Ovary (tissue), 10 donors: ENCODE measurements at places on chromosomes 6 and 20. TPM values are rescaled to one million over a fixed set of nuclear protein-coding genes. Genes with fewer than 3 reads are reported as not detected.

GRCh38 chr6:16391451-16391912, 153.1 kb downstream of the GMPR start:
- peak overlapping the region; percentile 33 for H3K27ac ChIP-seq
- H3K4me3 ChIP-seq: no peak overlapping the region
- H3K36me3 ChIP-seq: no peaks in the 10 kb centered on the region

DNA sequence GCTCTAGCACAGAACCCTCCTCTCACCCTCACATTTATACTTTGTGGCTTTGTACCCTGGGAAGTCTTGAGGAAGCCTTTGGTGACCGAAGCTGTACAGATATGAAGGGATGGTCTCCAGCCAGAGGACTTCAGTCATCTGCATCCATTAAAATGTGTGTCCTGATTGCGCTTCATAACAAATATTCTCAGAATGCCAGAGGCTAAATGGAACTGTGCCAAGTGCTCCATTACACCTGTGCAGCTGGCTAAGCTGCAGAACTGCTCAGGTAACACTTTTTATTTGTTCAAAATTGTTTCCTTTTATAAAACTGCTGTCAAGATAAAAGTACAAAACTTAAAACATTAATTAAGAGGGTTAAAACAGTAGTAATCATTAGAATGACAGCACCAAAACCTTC, 22.3 kb downstream of the TPBG start:
- no peak overlapping the region for H3K27ac ChIP-seq
- no peak overlapping the region for H3K4me3 ChIP-seq
- no peaks in the 10 kb centered on the region for H3K4me1 ChIP-seq
- DNase-seq: no peak
- H3K27me3 ChIP-seq: no peaks in the 10 kb centered on the region

DNA sequence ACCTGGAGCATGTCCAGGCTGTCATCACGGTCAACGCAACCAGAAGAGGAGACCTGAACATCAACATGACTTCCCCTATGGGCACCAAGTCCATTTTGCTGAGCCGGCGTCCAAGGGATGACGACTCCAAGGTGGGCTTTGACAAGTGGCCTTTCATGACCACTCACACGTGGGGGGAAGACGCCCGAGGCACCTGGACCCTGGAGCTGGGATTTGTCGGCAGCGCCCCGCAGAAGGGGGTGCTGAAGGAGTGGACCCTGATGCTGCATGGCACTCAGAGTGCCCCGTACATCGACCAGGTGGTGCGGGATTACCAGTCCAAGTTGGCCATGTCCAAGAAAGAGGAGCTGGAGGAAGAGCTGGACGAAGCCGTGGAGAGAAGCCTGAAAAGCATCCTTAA, 49.5 kb downstream of the BFSP1 start:
- no peaks in the 10 kb centered on the region for H3K27me3 ChIP-seq
- no peak overlapping the region for H3K4me3 ChIP-seq
- no peaks in the 10 kb centered on the region for H3K36me3 ChIP-seq
- no peak overlapping the region for H3K27ac ChIP-seq

DNA sequence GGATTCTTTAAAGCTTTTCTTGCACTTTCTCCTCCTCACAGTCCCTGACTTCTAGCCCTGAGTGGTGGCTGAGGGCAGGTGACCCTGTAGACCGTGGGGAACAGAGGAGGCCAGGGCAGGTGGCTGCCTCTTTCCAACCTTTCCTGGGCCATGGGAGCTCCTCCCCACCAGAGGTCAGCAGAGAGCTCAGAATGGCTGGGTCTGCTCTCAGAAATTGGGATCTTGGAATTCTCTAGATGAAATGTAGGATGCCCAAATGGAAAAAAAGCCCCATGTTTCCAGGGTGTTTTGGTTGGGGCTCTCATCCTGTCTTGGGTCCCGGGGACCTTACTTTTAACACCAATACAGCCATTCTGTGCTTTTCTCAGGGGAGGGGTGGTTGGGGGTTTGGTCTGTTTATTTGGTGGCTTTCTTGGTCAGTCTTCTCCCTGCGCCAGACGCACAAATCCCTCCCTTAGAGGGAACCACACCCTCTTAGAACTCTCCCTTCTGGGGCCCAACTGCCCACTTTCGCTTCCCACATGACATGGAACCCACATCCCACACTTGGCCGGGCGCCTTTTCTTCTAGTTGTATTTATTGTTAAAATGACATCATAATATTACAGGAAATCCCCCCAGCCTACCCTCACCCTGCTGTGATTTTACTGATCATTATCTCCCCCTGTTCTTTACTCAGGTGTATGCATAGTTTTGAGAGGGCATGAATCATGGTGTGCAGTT, 17.9 kb downstream of the GNAS start:
- H3K4me3 ChIP-seq: no peak overlapping the region
- DNase-seq: peak; percentile 77
- no peaks in the 10 kb centered on the region for H3K36me3 ChIP-seq
- H3K4me1 ChIP-seq: peaks cover 3% of the 10 kb centered on the region
- no peaks in the 10 kb centered on the region for H3K27me3 ChIP-seq

The VNN1 gene
- total RNA-seq: not detected

- H3K27ac ChIP-seq: no peak overlapping the region
- H3K36me3 ChIP-seq: no peaks in the 10 kb centered on the region
- no peaks in the 10 kb centered on the region for H3K4me1 ChIP-seq
- H3K27me3 ChIP-seq: no peaks in the 10 kb centered on the region
These were observed 53.3 kb upstream of the TMEM181 start for GRCh38 chr6:158506601-158507000.

The HCRTR2 gene
- 0.12 TPM for total RNA-seq
